ENCODE measurements at places on chromosomes 2 and 18.

DNA sequence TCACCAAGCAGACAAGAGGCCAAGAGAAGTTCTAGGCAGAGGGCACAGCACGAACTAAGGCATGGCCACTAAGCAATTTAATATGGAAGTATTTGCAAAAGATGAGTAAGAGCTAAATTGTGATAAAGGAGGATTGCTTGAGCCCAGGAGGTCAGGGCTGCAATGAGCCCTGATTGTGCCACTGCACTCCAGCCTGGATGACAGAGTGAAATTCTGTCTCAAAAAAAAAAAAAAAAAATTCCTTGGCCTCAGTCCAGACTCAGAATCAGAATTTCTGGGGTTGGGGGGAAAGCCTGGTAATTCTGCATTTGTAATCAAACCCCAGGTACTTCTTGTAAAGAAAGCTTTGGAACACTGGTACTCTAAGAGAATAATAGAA lies 46.8 kb upstream of the RTN4 start:
- no peak for DNase-seq

GRCh38 chr2:198141726-198142125 lies 337.3 kb downstream of the PLCL1 start:
- DNase-seq, result no peak

GRCh38 chr2:16031848-16032159 lies 91.5 kb downstream of the MYCN start:
- DNase-seq, result no peak

- no peak for DNase-seq
These were observed 12.4 kb downstream of the ADRA2B start for GRCh38 chr2:96103761-96104486.

- peak; percentile 70 for DNase-seq
These were observed 412 bp upstream of the NCK2 start for GRCh38 chr2:105744091-105744908.

DNA sequence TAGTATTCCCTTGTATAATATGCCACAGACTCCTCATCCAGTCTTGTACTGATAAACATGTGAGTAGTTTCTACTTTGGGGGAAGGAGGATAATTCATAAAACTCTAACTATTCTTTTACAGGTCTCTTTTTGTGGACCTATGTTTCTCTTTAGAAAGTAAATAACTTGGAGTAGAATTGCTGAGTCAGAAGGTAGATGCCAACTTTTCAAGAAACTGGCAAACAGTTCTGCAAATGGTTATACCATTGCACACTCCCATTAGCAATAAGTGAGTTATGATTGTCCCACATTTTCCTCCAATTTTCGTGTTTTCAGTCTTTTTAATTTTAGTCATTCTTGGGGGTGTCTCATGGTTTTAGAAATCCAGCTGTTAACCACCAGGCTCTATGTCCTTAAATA lies 477.2 kb upstream of the LRRTM4 start:
- no peak for DNase-seq

GRCh38 chr18:66674286-66674685 lies 70.4 kb upstream of the CDH19 start:
- DNase-seq, result no peak

- peak; percentile 69 for DNase-seq
These were observed 112.5 kb upstream of the SLC38A11 start for GRCh38 chr2:165067643-165068486.

GRCh38 chr2:236676136-236676873 lies 106.7 kb downstream of the ACKR3 start:
- no peak for DNase-seq

DNA sequence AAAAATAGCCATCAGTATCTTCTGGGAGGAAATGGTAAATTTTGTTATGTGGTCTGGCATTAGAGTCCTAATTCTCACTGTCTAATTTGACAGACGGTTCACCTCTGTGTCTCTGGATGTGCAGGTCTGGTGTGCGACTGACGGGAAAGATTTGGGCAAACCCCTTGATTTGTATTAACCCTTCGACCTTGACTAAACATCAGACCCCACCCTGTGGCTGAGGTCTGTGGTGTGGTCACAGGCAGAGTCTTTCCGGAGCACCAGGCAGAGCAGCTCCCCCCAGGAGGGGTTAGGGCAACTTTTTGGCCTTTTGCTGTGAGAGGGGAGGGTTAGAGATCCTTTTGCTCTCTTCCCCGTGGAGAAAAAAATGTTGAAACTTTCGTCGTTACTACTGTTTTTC lies 6.4 kb downstream of the TWIST2 start:
- peak; percentile 37 for DNase-seq

DNA sequence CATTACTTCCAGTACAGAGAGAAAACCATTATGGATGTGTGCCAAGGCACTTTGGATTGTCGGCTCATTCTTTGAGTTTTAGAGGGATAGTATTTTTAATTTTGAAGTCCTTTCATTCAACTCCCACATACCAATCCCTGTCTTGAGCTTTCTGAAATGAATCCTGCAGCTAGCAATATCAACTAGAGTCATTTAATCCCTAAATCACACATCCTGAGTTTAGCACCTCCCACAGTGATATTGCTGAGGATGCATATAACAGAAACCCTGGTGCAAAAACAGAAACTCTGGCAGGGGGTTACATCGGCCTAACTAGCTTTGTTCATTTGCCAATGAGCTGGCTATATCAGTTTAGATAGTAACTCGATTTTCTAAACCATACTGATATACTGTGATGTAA lies 427.3 kb downstream of the LRP1B start:
- no peak for DNase-seq

GRCh38 chr2:161946489-161947107 lies 127.4 kb downstream of the DPP4 start:
- DNase-seq, result peak; percentile 35

GRCh38 chr2:17035010-17035409 lies 369.4 kb upstream of the CYRIA start:
- peak; percentile 23 for DNase-seq

- DNase-seq, result peak; percentile 5
These were observed 128.4 kb downstream of the ASXL3 start for GRCh38 chr18:33706391-33706790.

DNA sequence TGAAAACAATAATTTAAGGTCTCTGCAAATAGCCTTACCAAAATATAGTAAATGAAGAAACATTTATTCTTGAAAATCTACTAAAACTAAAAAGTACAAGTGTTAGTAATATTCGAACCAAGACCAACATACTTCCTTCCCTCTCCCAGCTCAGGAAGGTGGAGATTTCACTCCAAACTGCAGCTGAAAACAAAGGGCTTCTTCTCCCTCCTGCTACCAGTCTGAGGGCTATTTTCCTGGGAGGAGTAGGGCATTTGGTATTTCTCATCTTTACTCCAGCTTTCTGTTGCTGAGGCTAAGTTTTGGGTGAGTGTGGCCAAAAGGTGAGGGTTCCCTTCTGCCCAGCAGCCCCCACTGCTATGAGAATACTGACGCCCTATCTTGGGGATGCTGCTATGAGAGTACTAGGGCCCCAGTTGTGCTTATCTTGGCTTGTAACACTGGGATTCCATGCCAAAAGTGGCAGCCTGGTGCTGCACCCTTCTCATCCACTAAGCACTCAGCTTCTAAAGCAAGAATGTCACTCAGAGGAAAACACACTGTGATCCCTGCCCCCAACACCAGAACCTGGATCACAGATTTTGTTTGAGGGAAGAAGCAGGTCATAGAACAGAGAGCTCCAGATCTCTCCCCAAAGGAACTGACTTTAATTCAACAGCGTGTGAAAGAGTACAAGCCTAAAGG lies 130.7 kb upstream of the KLF7 start:
- DNase-seq, result no peak

DNA sequence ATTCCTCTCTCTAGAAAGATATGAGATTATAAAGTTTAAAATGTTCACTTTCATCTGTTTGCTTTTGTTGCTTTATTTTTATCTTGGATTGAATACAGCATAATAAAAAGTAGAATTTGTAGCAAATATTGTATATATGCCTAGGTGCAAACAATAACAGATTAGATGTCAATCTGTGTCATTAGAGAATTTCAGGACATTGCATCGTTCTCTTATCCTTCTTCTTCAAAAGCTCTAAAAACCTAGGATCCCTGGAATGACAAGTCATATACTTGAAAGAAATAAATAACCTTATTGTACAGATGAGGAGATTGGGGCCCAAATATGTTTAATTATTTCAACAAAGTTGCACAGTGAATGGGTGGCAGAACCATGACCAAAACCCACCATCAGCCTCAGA lies 102.8 kb upstream of the BZW1 start:
- DNase-seq, result peak; percentile 32

- no peak for DNase-seq
These were observed 155.7 kb downstream of the MTCL1 start for GRCh38 chr18:8860845-8861642.

DNA sequence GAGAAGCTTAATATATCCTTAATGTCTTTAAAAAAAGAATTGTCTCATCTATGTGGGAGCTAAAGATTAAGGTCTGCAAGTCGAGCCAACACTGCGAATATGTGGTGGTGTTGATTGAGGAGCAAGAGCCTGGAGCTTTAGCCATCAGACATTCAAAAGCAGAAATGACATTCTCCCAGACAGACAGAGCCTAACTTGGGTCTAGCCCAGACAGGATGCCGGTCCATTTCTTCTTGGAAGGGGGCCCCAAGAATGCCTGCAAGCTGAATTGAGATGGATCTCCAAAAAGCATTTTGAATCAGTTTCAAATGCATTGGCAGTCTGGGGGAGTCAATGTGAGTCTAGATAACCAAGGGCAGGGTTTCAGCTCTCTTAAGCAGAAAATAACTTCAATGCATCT lies 30.1 kb upstream of the EML4 start:
- DNase-seq, result peak; percentile 64

DNA sequence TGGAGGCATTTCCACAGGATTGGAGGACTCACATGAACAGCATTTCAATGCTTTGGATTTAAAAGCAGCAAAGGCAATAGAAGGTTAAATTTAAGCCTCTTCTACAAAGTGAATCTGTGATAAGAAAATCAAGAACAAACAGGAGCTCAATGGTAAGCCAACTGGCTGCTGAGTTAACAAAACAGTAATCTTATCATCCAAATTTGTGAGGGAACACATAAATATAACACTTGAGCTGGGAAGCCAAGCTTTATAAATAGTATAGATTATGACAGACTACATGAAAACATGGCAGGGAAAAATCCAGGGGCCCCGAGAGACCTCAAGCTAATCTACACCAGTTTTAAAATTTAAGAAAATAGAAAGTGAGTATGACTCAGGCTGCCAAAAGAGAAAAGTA lies 108.5 kb upstream of the PGAP1 start:
- DNase-seq, result no peak

DNA sequence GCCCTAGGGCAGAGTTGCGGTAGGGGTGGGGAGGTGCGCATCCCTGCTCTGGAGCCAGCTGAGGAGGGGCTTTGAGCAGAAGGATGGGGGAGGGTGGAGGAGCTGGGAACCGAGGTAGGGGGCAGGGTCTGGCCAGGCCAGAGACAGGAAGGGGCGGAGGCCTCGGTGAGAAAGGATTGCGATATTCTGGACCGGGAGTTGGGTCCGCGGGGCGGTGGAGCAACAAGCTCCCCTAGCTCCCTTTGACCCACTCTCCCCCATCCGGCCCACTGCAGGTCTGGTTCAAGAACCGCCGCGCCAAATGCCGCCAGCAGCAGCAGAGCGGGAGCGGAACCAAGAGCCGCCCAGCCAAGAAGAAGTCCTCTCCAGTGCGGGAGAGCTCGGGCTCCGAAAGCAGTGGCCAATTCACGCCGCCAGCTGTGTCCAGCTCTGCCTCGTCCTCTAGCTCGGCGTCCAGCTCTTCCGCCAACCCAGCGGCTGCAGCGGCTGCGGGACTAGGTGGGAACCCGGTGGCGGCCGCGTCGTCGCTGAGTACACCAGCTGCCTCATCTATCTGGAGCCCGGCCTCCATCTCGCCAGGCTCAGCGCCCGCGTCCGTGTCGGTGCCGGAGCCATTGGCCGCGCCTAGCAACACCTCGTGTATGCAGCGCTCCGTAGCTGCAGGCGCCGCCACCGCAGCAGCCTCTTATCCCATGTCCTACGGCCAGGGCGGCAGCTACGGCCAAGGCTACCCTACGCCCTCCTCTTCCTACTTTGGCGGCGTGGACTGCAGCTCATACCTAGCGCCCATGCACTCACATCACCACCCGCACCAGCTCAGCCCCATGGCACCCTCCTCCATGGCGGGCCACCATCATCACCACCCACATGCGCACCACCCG lies 4.8 kb downstream of the OTX1 start:
- DNase-seq, result no peak

GRCh38 chr2:159290289-159290907 lies 3.9 kb upstream of the WDSUB1 start:
- DNase-seq, result peak; percentile 91

- DNase-seq, result peak; percentile 10
These were observed 62.8 kb upstream of the SLC38A11 start for GRCh38 chr2:165017966-165018596.

DNA sequence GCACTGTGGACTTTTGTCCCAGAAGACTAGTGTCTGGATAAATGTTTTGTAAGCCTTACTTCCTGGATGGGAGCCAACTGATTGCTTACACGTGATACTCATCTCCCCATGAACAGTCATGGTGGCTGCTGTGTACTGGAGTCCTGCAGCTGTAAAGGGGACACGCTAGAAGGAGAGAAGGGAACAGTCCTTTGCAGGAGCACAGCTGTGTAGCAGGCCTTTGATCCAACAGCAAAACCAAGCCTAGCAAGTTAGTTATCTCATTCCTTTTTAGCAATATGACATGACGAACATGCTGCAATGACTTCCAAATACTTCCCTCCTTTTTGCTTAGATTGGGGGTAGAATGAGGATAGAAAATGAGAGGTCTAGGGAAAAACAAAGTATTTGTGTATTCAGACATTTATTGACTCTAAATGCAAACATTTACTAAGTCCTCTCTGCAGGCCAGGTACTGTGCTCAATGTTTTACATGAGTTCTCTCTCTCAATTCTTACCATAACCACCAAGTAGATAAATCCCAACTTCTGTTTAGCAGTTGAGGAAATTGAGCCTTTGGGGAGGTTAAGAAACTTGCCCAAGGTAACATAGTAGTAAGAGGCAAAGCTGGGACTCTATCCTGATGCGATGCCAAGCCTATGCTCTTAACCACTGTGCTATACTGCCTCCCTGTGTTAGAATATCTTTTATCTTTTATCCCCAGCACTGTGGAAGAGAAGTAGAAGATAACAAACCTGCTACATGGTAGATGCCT lies 55.4 kb upstream of the CD28 start:
- DNase-seq, result peak; percentile 55

- DNase-seq, result peak; percentile 74
These were observed 44.4 kb downstream of the SPATS2L start for GRCh38 chr2:200350850-200351285.

DNA sequence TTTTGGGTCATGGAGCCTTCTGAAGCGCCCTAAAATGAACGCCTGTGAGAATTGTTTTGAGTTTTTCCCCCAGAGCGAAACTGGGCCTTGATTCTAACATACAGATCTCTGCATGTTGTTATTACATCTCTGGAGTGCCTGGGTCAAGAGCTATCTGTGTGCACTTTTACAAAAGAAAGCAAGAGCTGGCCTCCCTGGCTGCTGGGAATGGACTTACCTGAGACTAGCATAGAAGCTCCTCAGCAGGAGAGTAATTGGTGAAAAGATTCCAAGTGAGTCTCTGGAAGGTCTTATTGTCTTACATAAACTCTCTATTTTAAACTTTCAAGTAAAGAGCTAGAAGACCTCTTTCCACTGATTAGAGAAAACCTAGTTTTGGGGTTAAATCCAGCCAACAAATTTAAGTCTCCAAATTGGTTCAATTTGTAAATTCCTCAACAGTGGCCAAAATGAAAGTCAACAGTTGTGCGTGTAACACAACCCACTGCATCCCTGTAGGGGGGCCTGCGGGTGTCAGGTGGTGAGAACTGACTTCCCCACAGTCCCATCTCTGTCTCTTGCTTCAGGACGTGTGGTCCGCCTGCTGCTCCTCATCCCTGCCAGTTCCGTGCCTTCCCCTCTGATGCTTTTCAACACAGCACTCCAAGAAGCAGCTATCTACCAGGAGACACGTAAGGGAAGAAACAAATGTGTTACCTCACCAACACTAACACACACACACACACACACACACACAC lies 206.1 kb downstream of the SH3BP4 start:
- DNase-seq, result no peak

- DNase-seq, result no peak
These were observed 608.3 kb downstream of the ERBB4 start for GRCh38 chr2:211930331-211930730.
